ENCODE measurements at places on chromosomes 2 and 18.

DNA sequence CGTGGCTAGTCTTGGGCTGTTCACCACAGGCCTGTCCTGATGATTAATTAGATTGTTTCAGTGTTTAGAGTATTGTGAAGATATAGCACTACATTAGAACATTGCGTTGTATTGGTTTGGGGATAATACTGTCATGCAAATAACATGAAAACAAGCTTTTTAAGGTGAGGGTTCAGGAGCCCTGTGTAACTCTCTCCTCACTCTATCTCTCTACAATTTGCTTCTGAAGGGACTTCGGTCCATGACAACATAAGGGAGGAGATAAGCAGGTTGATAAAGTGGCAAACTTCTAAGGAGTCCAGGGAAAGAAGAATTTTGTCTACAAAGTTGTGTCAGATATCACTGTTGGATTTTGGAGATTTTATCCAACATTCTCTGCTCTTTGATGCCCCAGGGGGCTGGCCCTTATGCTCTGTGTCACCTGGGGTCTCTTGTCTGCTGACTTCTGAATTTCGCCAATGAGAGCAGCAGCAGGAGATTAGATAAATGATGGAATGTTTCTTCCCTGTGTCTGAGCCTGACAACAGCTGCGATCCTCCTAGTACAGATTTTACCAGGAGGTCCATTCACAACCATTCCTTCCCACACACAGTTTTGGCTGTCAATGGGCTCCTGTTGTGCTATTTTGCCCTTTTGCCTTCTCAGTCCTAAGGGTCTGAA lies 3.3 kb downstream of the TNP1 start:
- no peak for DNase-seq

DNA sequence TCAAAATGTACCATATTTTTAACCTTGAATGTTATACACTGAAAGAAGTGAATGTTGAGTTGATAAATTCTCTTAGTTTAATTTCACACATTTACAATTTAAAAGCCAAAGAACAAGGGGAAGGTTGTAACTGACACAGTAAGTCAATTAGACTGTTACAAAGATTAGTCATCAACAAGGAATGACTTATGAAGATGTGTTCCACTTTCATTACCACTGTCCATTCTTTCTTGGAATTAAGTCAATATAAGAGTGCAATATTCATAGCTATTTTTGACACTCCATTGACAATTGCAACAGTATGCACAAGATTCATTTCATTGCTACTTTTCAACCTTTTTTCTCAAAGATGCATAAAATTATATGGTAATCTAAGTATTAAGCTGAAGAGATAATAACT lies 291.3 kb downstream of the RIT2 start:
- no peak for DNase-seq

- no peak for DNase-seq
Measured at GRCh38 chr2:37614061-37614738, 57.2 kb downstream of the CDC42EP3 start.

DNA sequence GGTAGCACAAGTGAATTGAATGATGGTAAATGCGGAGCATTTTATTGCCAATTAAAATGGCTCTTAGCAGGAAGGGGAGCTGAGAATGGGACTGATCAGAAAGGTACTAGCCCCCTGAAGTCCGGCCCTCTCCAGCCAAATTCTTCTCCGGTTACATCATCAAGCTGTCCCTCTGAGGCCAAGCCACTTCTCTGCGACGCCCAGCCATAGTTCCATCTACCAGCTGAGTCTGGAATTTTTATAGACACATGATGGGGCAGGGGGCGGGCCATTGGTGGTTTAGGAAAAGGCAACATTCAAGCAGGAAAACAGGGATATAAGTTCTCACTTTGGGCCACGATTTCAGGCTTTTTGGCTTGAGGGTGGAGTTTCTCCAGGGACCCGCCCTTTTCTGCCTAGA lies 22.7 kb downstream of the RPRM start:
- no peak for DNase-seq

DNA sequence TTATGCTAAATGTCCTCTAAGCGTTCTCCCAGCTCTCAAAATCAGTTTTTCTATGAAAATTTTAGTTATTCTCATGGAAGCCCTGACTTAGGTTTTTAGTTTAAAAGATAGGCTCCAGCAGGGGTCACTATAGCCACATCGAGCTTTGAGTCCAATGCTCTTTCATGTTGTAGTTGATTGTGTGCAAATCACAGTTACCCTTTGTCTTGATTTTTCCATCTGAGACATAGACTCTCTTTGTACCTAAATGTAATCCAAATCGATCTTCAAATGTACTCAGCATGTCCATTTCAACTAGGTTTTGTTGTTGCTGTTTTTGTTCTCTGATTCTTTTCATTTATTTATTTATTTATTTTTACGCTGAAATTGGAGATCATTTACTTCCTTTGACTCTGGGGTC lies 26.4 kb upstream of the MSTN start:
- DNase-seq: peak; percentile 33

- no peak for DNase-seq
Measured at GRCh38 chr2:198164843-198165242, 360.4 kb downstream of the PLCL1 start.

GRCh38 chr2:63041592-63041991 lies 9.0 kb upstream of the OTX1 start:
- no peak for DNase-seq

GRCh38 chr2:234952270-234953115 lies 676 bp downstream of the SH3BP4 start:
- peak; percentile 13 for DNase-seq

DNA sequence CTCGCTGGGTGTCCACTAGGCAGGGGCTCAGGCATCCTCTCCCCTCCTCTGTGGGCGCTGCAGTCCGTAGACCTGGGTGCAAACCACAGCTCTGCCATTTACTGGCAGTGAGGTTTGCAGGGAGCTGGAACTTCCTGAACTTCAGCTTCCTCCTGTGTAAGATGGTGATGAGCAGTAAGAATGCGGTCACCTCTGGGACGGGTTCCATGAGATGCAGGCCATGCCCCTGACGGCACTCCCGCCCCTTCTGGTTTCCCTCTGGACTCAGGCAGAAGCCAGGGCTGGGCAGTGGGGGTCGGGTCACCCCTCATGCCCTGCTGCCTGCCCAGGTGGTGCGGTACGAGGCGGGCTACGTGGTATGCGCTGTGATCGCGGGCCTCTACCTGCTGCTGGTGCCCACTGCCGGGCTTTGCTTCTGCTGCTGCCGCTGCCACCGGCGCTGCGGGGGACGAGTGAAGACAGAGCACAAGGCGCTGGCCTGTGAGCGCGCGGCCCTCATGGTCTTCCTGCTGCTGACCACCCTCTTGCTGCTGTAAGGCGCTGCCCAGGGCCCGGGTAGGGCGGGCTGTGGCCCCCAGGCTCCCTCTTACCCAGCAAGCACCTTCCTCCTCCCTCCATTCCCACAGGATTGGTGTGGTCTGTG lies 1.5 kb downstream of the PROM2 start:
- DNase-seq: no peak

DNA sequence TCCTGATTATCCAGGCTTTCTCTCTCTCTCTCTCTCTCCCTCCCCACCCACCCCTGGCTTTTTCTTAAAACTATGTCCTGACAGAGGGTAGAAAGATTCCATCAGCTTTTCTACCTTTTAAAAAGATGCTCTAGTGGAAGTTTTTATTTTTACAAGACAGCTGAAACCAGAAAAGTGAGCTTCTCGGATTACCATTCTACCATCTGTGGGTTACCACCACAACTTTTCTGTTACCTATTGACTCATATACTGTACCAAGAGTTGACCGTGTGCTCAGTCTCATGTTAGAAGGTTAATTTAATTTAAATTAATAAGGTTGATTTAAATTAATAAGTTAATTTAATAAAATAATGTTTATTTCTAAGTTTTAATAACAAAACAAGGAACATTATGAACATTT lies 137.6 kb downstream of the UPP2 start:
- no peak for DNase-seq

DNA sequence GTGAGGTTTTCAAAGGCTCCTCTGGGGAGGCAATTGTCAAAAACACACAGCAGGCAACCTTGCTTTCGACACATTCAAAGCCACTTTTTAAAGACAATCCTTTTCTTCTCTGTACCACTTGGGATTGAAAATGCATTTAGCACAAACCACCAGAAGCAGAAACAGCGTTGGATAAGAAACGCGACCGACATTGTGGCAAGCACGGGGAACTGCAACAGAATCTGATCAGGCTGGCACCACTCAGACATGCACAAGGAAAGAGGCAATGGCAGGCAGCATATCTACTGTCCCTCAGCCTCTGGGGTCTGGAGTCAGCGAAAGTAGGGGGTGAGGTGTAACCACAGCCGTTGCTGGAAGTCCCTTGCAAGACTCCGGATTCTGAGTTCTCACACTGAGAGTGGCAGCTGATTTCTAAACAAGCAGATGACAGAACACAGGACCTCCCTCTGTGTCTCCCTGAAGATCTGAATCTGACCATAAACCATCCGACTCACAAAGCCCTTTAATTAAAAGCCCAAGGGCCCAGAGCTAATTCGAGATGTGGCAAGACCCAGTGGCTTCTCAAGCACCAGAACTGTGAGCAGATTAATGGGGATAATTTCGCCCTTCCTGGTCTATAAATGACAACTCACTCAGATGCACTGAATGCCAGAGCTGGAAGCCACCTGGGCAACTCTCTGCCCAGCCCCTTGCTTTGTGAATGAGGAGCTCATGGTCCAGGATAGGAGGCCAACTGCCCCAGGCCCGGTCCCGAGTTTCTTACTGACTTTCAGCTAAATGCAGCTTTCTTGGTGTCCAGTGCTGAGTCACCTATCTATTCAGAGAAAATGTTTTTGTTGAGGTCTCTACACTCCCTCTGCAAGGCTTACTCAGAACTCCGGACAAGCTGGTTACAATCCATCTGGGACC lies 29.6 kb downstream of the CYRIA start:
- peak; percentile 54 for DNase-seq

GRCh38 chr2:206112846-206113547 lies 27.0 kb upstream of the INO80D start:
- DNase-seq: no peak

- no peak for DNase-seq
Measured at GRCh38 chr18:34510926-34511325, 199.2 kb upstream of the DTNA start.

GRCh38 chr2:217928324-217929181 lies 74.2 kb downstream of the TNS1 start:
- DNase-seq: no peak

DNA sequence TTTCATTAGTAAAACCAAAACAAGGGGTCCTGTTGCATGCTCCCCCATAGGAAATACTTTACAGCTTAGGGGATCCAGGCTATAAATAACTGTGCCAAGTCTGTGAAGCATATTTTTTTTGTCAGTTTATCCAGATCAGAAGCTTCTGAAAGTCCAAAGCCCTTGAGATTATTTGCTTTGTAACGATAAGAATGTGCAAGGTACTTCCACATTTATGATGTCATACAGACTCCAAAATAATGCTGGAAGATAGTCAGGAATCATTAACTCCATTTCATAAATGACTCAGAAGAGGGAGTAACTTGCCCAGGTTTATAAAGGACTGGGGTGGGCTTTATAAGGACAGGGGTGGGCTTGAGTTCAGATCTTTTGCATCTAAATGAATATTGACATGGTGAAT lies 29.3 kb downstream of the RDH14 start:
- DNase-seq: no peak

- no peak for DNase-seq
Measured at GRCh38 chr18:69858897-69859296, 88.8 kb downstream of the CD226 start.

DNA sequence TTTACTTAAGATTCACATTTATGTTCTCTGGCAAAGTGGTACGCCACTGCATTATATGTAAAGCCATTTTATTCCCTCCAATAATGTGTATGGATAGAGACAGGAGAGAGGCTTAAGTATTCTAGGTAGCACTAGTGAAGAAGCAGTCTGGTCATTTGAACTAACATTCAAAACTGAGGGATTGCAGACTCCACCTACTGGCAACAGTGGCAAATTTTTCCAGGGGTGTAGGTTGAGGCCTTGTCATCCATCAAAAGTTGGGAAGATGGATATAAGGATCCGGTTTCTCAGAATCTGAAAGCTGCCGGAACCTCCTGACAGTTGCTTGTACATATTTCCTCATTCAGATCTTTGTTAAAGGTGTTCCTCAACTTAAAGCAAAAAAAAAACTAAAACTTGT lies 465.5 kb upstream of the FSHR start:
- DNase-seq: no peak

GRCh38 chr2:24920098-24920808 lies at the start of gene ADCY3:
ADCY3 (minus strand) TSS chr2:24920237; CDS start chr2:24918987, 1,250 bp downstream.
- peak; percentile 36 for DNase-seq

DNA sequence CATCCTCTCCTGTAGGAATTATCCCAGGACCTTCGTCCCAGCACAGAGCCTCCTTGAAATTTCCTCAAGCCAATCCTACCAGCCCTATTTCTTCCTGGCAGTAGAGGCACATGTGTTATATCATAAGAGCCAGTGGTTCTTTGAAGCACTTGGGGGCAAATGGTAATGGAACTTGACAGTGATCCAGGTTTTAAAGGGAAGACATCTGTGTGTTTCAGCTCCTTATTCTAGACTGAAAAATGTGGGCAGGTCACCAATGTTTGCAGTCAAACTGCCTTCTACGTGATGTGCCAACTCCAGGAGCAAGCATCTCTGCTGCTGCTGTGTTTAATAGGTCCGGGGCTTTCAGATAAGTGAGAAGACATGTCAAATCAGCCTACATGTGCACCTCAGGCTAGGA lies 157.1 kb downstream of the GALNT14 start:
- DNase-seq: no peak

DNA sequence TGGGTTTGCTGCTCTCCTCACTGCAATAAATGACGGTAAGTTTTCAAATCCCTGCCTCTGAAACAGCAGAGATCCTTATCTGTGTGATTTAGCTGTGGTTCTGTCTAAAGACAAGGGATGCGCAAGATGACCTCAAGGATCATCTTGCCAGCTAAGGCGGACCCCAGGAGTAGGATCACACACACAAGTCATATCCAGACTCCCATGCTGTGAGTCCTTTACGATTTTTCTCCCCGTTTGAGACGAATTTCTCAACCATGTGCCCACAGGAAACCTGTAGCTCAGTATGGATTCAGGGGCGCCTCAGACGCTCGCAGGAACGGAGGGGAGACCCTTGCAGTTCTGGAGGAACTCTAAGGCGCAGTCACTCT lies 11.1 kb upstream of the DCTN1 start:
- DNase-seq: no peak

- no peak for DNase-seq
Measured at GRCh38 chr18:6107794-6108193, 212.5 kb upstream of the TMEM200C start.

GRCh38 chr2:63054841-63055225 lies 4.2 kb downstream of the OTX1 start:
- no peak for DNase-seq

DNA sequence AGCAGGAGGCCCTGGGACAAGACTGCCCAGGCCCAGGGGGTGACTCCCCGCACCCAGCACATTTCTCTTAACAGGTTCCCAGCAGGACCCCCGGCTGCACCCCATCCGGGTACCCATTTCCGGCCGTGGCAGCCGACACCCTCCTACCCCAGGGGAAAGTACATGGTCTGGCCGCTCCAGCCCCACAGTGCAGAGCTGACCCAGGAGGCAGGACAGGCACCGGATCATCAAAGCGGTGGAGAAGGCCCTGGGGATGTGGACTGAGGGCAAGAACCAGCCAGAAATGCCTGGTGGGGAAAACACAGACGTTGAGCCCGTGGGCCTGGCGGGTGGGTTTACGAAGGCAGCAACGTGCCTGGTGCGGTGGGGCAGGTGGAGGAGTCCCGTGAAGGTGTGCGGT lies 79.5 kb upstream of the GPC1 start:
- no peak for DNase-seq

- no peak for DNase-seq
Measured at GRCh38 chr2:69169655-69170389, 156.8 kb downstream of the ANTXR1 start.

All from hypothalamus (tissue), 51 donors.